HEK293T (cell line): ENCODE measurements at places on chromosomes 2 and 18.
A peak's percentile ranks its signal among the peaks of the same experiment; 100 is the strongest.

DNA sequence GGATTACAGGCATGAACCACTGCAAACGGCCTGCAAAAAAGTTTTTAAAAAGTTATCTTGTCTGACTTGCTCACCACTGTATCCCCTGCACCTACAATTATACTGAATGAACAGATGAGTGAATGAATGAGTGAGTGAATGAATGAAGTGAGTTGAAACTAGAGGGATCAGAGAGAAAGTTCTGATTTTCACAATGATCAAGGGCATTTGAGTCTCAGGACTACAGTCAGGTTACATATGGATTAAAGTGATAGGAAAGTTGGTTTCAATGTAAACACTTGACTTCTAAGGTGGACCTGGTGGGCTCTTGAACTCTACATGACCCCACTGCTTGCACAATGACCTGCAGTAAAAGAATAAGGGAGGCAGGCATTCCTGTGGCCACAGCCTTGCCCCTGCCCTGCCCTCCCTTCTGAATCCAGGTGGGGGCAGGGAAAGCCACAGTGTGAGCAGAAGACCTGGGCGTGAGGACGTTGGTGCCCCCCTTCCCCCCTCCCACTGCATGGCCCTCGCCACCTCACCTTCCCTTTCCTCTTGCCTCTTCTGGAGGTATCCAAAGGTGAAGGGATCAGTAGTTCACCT is 10.7 kb downstream of the C2orf80 start:
- DNase-seq = no peak

- no peak for DNase-seq
Measured at GRCh38 chr18:39840406-39840805, 2114.6 kb upstream of the PIK3C3 start.

DNA sequence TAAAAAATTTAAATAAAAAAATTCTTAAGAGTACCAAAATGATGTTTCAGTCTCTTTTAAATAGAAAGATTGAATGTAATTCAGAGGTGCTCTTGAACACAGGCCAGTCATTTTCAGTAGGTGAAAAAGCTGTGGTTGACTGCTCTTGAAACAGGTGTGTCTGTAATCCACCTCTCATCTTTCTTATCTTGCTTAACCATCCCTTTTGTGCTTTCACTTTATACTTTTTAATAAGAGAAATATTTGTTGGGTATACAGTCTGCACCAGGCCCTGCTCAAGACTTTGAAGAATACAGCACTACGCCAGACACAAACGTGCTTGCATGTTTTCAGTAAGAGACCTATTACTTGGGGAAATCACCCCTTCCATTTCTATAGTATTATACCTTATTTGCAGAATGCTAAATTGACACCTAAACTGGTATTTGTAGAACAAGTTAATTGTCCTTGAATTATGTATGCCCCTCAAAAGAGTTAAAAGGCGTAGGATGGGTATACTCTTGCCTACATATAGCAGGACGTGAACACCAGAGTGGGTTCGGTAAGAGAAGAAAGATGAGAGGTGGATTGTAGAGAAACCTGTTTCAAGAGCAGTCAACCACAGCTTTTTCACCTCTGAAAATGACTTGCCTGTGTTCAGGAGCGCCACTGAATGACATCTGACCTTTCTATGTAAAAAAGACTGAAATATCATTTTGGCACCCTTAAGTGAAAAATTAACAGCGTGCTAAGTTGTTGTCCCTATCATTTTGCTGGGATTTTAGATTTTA is 4.0 kb upstream of the RTN4 start:
- DNase-seq = no peak

DNA sequence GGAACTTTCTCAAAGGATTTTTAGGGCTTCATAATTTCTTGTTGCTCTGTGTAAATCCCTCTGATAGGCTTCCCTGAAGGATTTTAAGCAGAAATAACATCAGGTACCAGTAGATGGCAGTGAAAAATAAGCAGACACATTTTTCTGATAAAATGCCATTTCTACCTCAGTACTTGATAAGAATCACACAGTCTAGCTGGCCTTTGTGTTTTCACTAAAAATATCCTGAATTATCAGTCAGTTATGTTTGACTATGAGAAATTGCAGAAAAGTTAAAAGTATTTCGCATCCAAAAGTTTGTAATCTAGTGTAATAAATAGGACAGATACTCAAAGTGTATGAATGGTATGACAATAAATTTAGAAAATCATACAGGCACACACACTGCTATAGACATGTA is 68.7 kb downstream of the DNAJC10 start:
- DNase-seq = peak; percentile 29

- no peak for DNase-seq
Measured at GRCh38 chr2:61182059-61182383, 20.0 kb downstream of the C2orf74 start.

DNA sequence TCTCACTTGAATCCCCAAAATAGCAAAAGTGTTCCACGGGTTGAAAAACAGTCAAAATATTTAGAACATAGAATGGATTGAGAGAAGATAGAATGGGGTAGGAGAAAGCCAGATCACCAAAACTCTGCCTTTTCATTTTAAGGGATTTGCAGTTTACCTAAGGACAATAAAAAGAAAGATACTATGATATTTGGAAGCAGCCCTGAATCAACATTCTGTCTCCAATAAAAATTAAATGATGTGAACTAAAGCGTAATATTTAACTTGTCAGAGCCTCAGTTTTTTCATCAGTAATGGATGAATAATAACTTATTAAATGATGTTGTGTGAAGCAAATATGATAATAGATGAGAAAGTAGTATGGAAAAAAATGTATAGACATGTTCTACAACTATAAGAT is 100.2 kb upstream of the REG3G start:
- no peak for DNase-seq

DNA sequence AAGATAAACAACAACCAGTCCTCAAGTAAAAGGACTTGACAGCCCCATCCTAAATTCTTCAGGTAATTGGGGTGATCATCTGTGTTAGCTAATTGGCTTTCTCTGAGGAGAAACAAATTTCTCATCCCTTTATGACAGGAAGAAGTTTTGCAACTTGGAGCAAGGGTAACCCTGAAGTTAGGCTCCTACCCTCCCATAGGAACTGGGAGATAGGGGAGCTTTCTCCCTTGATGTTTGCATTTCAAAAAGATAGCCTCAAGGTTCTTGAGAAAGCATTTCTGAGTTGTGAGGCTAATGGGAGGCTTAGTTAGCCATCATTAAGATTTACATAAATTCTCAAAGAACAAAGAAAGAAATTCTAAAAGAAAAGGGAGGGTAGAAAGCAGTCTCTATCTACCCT is 95.4 kb downstream of the MAP2 start:
- no peak for DNase-seq

GRCh38 chr2:184141866-184142265 is 456.5 kb upstream of the ZNF804A start:
- DNase-seq = no peak

GRCh38 chr2:38021589-38021988 is 54.4 kb downstream of the CYP1B1 start:
- DNase-seq = no peak

- DNase-seq = no peak
Measured at GRCh38 chr2:43318791-43319190, 92.4 kb upstream of the ZFP36L2 start.

GRCh38 chr2:172179045-172179701 is 76.5 kb upstream of the DLX2 start:
- no peak for DNase-seq

DNA sequence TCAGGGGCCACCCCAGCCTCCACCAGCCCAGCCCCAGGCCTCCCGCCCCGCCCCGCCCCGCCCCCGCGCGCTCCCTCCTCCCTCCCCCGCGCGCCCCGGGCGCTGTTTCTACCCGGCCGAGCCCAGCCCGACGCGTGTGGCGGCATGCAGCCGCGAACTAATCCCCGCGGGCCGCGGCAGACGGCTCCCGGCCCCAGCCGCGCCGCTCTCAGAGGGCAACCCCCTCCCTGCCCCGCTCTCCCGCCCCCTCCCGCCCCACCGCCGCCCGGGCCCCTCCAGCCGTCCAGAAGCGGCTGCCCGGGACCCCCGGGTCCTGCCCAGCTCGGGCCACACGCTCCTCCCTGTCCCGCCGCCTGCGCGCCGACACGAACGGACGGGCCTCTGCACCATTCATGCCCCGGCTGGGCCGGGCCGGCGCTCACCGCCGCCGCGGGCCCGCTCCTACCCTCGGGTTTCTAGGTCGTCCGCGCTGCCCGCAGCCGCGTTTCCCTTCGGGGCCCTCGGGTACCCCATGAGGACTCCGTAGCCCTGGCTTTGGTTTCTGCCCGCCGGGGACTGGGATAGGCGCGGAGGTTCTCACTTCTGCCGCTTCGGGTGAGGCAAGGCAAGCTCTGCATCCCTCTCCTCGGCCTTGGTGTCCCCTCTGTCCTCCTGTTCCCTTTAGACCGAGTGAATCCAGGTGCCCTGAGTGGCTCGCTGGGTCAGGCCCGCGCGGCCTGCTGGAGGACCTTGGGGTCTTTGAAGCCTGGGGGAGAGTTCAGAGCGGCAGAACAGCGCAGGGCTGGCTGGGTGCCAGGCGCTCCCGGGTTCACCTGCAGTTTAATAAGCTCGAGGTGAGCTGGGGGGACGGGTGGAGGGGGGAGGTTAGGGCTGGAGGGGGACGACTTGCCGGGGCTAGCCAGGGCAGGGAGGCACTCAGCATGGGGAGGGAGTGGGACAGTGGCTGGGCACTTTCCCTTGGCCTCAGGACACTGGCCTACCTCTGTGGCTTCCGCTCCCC is 3.1 kb downstream of the WNT10A start:
- peak; percentile 55 for DNase-seq

- no peak for DNase-seq
Measured at GRCh38 chr2:159571540-159572260, 44.6 kb downstream of the BAZ2B start.

- no peak for DNase-seq
Measured at GRCh38 chr18:22417496-22418188, at the start of gene CTAGE1. CTAGE1 (minus strand) TSS chr18:22417915; CDS start chr18:22417811, 104 bp downstream.

DNA sequence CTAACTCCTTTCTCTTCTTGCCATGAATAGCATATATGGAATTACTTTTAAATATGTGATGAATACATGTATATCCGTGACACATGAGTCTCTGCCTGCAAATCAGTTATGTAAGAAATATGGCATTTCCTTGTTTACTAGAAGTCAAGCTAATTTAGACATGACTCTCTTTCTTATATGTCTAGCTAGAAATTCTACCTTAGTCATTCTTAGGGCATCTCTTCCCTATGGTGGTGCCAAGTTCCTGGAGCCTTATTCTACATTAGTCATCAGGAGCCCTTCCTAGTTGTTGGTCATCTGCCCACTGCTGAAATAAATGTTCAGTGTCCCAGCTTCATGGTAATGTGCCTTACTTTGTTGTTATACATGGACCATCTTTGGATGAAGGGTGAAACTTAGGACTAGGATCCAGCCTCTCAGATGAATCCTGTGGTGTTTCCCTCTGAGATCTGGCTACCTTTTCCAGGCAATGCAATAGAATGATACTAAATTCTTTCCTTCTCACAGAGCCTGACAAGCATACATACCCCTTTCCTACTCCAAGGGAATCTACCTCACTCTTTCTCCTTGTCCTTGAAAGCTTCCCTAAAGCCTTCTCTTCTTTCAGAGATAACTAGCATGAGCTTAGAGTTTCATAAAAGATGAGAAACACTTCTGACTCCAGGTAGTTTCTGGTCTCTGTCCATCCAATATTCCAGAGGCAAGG is 415.3 kb upstream of the VWC2L start:
- DNase-seq = no peak

- DNase-seq = peak; percentile 83
Measured at GRCh38 chr2:237512774-237513466, 25.9 kb downstream of the MLPH start.

- DNase-seq = no peak
Measured at GRCh38 chr18:39667905-39668304, 2102.3 kb upstream of the CELF4 start.

- no peak for DNase-seq
Measured at GRCh38 chr18:26566874-26567555, 18.7 kb upstream of the KCTD1 start.

GRCh38 chr2:150296770-150297546 is 190.5 kb downstream of the RND3 start:
- no peak for DNase-seq

- no peak for DNase-seq
Measured at GRCh38 chr2:191087311-191087710, 63.5 kb downstream of the STAT4 start.

DNA sequence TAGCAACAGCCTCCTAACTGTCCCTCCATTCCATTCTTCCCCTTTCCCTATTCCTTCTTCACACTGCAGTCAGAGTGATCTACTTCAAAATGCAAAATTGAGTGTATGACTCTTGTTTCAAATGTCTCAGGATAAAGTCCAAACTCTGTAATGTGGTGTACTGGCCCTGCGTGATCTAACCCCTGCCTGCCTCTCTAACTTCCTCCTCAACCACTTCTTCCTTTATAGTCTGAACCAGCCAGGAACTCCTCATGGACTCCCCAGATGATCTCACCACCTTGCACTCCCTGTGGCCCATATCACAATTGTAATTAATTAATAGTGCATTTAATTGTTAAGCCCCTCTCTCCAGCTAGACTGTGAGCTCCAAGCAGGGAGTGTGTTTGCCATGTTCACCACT is 3.1 kb upstream of the B3GNT2 start:
- DNase-seq = no peak

DNA sequence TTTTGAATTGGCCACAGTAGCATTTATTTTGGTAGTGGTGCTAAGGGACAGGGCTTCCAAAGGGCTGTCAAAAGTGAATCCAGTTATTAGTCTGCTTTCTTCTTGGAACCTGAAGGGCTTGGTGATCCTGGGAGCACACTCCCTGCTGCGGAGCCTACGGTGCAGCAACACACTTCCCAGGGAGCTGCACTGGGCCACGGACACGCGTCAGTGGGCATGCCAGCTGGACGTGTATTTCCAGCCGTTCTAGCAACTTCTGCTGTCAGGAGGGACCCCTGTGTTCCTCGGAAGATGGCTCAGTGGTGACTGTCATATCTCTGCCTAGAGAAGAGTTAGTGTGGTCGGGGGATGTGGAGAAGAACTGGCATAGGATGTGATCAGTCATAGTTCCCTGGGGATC is 204.6 kb downstream of the SOCS6 start:
- no peak for DNase-seq

DNA sequence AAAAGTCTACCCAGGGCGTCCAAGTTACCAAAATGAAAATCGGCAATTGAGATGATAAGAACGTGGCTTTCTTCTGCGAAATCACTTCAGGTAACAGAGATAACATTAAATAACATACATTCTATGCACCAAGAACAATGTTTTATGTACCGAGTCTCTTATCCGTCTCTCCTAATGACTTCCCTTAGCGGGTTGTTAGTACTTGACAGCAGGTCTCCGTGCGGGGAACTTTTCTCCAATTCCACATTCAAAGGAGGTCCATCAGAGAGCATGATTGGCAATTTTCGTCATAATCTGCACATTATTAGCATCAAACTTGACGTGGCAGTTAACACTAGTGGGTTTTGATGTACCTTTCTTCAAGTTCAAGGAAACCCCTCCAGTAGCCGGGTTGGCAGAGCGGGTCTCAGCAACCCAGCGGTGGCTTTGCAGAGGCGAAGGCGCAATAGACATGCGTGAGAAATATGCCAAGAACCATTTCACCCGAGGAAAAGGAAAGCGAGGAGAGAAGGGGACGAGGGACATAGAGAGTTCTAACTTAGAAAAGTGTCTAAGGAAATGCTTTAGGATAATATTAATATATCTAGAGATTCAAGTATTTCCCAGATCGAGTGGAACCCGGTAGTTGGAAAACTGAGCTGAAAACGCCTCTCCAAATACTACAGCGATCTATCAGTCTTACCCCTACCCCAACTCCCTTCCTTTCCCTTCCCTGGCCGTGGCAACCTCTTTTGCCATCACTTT is 5.0 kb downstream of the EVX2 start:
- DNase-seq = no peak

GRCh38 chr2:42029639-42030199 is 18.1 kb upstream of the PKDCC start:
- no peak for DNase-seq
